ENCODE measurements at places on chromosomes 3 and 15.
A peak's percentile ranks its signal among the peaks of the same experiment; 100 is the strongest.

GRCh38 chr3:114706591-114707232, 412.9 kb downstream of the TIGIT start:
- DNase-seq: peak; percentile 53

- DNase-seq: peak; percentile 95
Measured at GRCh38 chr15:49990835-49991545, 128.0 kb downstream of the ATP8B4 start.

GRCh38 chr3:100869787-100870186, 123.4 kb downstream of the ABI3BP start:
- DNase-seq: peak; percentile 38

DNA sequence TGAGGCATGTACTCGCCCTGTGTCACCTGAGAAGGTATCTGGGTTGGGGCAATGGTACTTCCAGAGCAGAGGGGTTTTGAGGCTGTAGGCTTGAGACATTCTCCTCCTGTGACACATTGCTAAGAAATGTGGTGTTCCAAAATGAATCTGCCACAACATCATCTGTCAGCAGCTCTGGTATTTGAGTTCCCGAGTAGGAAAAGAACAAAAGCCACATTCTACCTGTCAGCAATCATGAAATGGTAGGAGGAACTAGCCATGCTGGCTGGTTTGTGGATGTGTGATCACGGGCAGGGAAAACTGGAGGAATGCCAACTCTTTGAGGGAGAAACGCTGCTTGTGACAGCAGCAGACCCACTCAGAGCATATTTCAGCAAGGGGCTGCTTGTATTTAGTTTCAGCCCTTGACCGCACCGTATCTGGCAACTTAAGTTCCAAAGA, 579.4 kb upstream of the TBL1XR1 start:
- DNase-seq: peak; percentile 36

GRCh38 chr3:138640537-138640936, 32.0 kb downstream of the FAIM start:
- no peak for DNase-seq

GRCh38 chr3:57556459-57557084, 498 bp downstream of the PDE12 start:
- DNase-seq: peak; percentile 39

GRCh38 chr15:100107151-100107550, 234.6 kb downstream of the ADAMTS17 start:
- DNase-seq: no peak

- DNase-seq: peak; percentile 64
Measured at GRCh38 chr3:115766587-115767482, 143.5 kb downstream of the GAP43 start.

GRCh38 chr3:66473181-66473580, 27.6 kb downstream of the LRIG1 start:
- DNase-seq: peak; percentile 41

- DNase-seq: peak; percentile 83
Measured at GRCh38 chr3:177451864-177452830, 254.9 kb upstream of the TBL1XR1 start.

- DNase-seq: peak; percentile 49
Measured at GRCh38 chr15:41564286-41564959, 5.4 kb downstream of the TYRO3 start.

DNA sequence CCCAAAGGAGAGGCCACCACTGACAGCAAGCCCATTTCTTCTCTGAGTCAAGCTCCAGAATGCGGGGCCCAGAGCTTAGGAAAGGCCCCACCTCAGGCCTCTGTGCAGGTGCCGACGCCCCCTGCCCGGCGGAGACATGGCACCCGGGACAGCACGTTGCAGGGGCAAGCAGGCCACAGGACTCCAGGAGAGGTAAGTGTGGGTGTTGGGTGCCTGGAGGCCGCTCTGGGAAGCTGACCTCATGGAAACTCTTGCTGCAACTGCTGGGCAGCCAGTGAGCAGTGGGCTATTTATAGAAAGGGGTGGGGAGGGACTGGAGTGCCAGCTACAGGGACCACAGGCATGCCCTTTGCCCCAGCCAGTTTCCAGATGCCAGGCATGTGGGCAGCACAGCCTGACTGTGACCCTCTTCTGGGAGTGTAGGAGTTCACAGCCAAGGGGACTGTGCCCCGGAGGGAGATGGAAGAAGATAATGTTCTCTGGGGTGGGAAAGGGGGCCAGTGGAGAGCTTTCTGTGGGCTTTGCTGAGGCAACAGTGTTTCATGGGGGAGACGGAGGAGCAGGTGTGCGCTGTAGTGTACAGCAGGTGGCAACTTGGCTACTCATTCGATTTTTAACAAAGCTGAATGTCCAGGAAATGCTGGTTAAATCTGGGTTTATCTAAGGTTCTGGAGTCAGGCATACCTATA, 23.7 kb downstream of the ALPK3 start:
- DNase-seq: peak; percentile 71

GRCh38 chr3:42439261-42440115, 29.1 kb upstream of the LYZL4 start:
- DNase-seq: no peak

- no peak for DNase-seq
Measured at GRCh38 chr15:78800189-78800588, 11.1 kb downstream of the ADAMTS7 start.

- peak; percentile 55 for DNase-seq
Measured at GRCh38 chr15:78448441-78449219, 10.6 kb downstream of the IREB2 start.

Data from fibroblast of villous mesenchyme (primary cell).